Fibroblast of gingiva (primary cell): ENCODE measurements at places on chromosomes 3 and 15.

DNA sequence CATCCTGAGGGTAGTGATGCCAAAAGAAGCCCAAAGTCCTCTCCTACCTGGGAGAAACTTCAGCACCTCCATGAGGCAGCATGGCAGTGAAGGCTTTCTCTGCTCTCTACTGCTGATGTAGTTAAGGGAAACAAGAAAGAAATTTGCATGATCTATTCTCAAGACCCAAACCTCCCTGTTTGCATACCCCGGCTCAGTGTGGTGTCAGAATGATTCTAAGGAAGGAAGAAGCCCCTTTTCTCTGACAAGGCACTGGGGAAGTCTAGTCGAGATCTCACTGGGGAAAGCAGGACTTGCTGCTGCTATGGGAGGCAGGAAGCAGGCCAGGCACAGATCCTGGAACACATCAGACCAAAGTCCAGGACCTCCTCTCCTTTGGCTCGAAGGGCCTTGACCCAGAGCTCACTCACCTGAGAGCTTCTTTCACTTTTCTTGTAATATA lies 89.4 kb upstream of the ICE2 start:
- DNase-seq: no peak

DNA sequence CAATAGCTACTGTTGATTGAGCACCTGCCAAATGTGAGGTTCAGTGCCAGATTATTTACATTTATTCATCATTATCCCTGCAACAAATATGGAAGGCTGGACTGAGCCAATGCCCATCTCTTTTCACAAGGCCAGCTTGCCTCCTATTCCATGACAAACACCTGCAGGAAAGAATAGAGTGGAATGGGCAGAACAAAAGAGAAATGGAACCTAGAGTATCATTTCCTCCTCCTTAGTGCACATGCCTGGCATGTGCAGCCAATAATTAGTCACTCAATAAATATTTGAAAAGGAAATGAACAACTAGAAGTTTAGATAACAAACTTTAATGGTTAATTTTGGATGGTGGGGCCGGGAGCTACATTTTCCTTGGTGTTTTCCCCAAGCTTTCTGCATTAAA lies 61.4 kb upstream of the MYRIP start:
- no peak for DNase-seq

DNA sequence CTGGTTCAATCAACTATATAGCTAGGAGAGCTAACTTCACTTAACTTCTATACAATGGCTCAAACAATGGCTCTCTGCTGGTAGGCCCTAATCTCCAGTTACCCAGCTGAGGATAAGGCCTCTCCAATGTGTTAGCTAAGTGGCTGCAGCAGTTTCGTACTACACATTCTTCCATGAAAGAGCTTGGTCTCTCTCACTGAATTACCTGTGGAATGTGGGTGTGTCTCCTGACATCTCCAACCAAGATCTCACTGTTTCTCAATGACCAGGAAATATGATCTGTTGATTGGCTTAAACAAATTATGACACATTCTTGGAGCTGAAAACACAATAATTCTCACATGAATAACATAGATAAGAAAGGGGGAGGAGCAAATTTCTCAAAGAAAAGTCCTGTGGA lies 169.8 kb upstream of the ROBO1 start:
- no peak for DNase-seq

- DNase-seq: no peak
Measured at GRCh38 chr3:79396595-79396994, 371.2 kb downstream of the ROBO1 start.

- DNase-seq: no peak
Measured at GRCh38 chr3:111979434-111980038, 710 bp downstream of the ABHD10 start.

GRCh38 chr3:159913712-159914414 lies 74.8 kb upstream of the IL12A start:
- DNase-seq: no peak

DNA sequence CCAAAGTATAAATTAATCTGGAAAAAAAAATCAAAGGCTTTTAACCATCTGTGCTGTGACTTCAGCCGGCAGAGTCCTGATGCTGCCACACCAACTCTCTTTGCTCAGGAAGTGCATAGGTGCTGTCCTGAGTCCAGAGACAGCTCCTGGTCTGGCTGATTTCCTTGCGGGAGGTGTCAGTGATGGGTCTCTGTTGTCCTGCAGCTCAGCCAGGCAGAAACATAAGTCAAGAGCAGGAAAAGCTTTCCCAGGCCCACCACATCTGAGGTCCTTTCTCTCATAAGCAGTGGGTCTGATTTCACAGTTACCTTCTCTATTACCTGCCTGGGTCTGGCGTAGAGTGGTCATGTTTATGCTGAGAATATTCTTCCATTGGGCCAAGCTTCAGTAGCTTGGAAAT lies 19.4 kb downstream of the CHST2 start:
- no peak for DNase-seq

GRCh38 chr3:177711637-177712036 lies 514.4 kb upstream of the TBL1XR1 start:
- no peak for DNase-seq

DNA sequence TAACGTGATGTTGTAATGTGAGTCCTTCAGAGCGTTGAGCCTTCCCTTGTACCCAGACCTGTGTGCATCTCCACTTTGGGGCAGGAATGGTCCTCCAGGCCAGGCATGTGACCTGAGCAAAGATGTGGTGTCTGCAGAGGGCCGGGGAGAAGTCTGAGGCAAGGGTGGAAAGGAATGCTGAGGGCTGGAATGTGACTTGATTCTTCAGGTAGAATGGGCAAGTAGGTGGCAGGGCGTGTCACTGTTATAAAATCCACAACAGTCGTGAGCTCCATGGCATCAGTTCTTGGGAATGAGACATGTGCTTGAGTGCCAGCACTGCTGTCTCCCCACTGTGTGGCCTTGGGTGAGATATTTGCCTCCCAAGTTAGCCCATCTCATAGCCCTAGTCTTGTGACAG lies 24.0 kb upstream of the BSN start:
- no peak for DNase-seq

- DNase-seq: no peak
Measured at GRCh38 chr15:84023636-84024035, 211.9 kb upstream of the GOLGA6L4 start.

DNA sequence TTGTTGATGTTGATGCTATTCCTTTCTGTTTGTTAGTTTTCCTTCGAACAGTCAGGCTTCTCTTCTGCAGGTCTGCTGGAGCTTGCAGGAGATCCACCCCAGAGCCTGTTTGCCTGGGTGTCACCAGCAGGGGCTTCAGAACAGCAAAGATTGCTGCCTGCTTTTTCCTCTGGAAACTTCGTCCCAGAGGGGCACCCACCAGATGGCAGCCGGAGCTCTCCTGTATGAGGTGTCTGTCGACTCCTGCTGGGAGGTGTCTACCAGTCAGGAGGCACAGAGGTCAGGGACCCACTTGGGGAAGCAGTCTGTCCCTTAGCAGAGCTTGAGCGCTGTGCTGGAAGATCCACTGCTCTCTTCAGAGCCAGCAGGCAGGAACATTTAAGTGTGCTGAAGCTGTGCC lies 303.2 kb downstream of the ZIC1 start:
- DNase-seq: no peak

- no peak for DNase-seq
Measured at GRCh38 chr3:66907136-66907535, 91.0 kb upstream of the KBTBD8 start.

DNA sequence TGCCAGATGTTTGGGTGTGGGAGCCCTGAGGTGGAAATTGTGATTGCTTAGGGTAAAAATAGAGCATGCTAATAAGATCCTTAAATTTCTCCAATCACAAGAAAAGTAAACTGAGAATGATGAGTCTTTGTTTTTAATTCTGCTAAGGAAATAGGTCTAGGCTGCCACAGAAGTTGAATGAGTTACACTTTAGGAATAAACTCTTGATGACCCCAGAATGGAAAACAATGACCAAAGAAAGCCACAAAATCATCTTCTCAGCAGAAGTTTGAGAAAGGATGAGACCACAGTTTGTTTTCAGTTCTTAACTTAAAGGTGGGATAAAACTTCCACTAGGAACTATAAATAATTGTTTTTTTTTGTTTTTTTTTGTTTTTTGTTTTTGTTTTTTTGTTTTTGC lies 164.6 kb upstream of the BCL6 start:
- no peak for DNase-seq

DNA sequence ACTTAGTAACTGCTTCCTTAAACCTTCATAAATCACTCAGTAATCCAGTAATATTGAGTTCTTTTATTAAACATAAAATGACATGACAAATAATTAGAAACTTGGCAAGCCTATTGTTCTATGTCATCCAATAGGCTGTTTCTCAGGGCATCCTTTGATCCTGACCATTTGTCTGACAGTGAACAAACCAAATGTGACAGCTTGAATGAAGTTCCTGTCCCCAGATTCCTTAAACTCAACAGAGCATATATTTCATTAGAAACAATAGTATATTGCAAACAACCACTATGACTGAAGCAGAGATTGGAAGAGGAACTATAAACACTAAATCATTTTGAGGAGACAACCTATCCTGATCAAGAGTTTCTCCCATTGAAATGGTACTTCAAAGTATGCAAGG lies 113.6 kb upstream of the MDFIC2 start:
- no peak for DNase-seq

DNA sequence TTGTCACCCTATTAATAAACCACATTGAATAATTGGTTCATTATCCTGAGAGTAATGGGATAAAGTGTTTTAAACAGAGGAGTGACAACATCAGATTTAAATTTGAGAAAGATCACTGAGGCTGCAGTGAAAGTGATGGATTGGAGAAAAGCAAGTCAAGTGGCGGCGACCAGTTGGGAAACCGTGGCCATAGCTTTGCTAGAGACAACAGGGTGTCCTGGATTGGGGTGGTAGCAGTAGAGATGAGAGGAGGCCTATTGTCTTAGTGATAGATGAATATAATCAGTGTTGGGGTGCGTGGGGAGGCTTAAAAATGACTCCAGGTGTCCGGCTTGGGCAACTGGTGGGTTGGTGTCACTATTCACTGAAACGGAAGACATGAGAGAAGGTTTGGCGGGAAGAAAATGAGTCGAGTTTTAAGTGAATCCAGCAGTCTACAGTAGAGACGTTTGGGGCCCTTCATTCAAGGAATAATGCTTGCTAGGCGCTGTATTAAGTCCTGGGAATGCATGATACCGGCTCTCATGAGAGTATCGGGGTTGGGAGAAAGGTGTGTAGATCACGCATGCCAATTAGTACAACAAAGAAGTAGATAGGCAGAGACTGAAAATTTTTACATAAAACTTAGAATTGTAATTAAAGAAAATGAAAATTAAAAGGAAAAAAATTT lies 819 bp downstream of the NEK4 start:
- no peak for DNase-seq

GRCh38 chr3:48891606-48892005 lies 7.1 kb downstream of the SLC25A20 start:
- no peak for DNase-seq

- DNase-seq: no peak
Measured at GRCh38 chr3:195714380-195715011, 6.3 kb upstream of the MUC20 start.

DNA sequence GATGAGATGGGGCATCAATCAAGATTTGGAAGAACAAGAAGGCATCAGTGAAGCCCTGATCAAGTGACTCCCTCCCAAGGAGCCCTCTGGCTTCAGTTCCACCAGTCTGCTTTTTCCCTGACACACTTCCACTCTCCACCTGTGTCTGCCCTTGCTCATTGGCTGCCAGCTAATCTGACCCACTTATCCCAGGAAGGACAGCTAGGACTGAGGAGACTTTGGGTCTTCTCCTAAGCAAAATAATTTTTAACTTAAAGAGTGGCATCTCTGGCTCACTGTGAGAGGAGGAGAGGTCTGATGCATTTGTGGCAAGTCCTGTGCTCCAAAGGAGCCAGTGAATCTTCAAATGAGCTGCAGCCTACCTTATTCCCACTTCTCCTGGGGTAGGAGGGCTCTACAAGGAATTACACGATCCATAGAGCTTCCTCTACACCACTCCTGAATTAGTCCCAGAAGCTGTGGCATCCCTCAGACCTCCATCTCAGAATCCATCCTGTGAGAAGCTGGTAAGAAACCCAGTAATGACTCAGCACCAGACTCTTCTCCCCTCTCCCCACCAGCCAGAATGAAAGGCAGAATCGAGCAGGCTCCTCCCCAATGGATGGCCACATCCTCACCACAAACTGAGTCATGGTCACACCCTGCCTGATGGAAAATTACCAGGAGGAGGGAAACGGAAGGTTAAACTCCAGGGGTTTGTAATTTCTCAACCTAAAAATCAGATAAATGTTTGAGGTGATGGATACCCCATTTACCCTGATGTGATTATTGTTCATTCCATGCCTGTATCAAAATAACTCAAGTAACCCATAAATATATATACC lies 6.3 kb upstream of the PKM start:
- DNase-seq: peak; percentile 96

GRCh38 chr3:182891364-182891763 lies 89.0 kb downstream of the DCUN1D1 start:
- no peak for DNase-seq
